Activated naive CD4-positive, alpha-beta T cell (primary cell): ENCODE measurements at places on chromosomes 7 and 10.

DNA sequence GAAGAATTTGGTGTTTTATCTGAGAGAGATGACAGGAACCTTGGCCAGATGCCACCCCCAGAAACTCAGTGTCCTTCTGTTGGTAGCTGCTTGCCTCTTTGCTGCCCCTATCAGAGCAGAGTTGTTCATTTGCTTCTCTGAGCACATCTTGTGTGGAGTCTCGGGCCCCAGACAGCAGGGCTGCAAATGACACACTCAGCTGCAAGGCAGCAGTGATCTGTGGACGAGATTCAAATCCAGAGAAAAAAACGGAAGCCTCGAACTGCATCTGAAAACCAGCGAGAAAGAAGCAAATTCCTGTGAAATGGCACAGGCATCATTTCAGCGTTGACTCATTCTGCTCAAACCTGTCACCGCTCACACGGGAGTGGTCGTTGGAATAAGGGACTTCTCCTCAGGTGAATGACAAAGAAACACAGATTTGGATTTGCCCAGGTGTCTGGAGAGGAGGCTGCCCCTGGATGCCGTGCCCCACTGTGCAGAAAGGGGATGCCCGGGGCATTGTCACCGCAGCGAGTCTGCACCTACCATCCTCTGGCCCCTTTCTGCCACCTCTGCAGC is 144.7 kb downstream of the PFKFB3 start:
- peak; percentile 18 for DNase-seq

GRCh38 chr7:44678471-44679179 is 70.0 kb upstream of the ZMIZ2 start:
- no peak for DNase-seq

GRCh38 chr7:102908676-102909075 is 4.1 kb upstream of the LRRC17 start:
- no peak for DNase-seq

DNA sequence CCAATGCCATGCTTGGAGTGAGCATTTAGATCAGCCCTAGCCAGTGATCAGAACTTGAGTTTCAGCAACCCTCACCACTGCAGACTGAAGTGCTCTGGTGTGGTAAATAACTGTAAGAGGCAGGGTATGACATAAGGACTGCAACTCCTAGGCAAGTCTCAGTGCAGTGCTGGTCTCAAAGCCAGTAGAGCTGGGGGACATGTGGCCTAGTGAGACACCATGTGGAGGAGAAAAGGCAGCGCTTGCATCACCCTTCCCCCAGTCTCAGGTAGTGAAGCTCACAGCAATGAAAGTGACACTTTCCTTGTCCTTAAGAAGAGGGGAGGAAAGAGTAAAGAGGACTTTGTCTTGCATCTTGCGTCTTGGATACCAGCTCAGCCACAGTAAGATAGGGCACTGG is 386.8 kb upstream of the POT1 start:
- no peak for DNase-seq

GRCh38 chr7:134067164-134067563 is 60.0 kb upstream of the LRGUK start:
- DNase-seq = no peak

DNA sequence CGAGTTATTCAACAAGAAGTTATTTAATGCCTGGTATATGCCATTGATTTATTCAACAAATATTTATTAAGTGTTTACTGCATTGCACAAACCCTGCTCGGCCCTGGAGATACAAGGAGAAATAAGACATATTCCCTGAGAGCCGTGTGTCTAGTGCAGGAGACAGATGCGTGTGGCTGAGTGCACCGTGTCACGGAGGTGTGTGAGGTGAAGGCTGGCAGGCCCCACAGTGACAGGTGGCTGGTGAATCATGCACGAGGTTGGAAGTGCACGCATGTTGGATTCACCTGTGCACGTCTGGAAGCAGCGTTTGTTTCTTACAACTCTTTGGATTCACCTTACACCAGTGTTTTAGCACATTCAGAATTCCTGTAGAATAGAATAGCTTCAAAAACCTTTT is 136.6 kb upstream of the SHH start:
- DNase-seq = no peak

DNA sequence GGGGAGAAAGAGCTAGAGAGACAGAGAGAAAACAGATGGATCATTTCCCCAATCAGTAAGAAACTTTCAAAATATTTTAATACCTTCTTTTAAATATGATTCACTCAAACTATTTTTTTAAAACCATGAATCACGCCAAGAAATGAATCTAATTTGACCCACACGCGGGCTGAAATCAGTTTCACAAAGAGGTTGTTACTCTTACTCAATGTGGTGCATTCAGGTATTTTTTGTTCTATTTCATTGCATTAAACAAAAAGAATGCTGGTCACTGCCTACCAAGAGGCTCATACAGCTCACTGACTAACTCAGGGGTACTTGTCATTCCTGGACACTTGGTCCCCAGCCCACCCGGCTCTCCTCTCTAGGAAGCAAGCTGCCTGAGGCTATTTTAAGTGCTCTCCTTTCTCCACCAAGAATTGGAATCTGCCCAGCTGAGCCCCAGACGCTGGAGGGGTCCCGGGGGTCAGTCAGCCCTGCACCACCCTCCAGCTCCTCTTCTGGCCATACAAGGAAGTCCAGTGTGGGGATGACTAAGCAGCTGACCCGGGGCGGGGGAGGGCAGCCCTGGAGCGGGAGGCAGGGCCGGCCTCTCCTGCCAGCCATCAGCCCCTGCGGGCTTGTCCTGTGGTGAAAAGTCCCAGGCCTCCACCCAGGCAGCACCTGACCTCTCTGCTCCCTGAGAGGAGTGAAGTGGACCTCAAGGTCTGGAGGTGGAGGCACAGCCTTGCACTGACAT is 21.7 kb upstream of the PFKP start:
- DNase-seq = no peak

DNA sequence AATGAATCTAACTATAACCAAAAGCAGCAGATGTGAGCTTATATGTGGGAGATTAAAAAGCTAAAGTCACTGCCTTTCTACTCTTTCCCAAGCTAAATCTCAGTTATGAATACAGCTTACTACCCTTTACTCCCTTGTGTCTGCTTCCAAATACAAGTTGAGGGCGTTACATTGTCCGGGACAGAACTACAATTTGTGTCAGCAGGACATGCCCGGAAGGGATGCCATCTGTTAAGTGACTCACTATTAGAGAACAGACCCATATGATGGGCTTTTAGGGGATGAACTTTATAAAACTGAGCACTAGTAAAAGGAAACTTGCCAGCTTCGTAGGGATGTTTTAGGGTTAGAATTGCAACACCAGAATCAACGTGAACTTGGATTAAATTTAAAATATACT is 299.7 kb upstream of the CSTF2T start:
- DNase-seq = no peak

- DNase-seq = no peak
Observed at GRCh38 chr7:16791905-16792698, 12.7 kb downstream of the AGR2 start.

- no peak for DNase-seq
Observed at GRCh38 chr7:142954680-142955268, 7.4 kb downstream of the KEL start.
